Activated T-cell treated with anti-CD3 and anti-CD28 coated beads, Interleukin-2, amount 50 U/mL, for 72 hours (primary cell): ENCODE measurements at places on chromosomes 12 and 14.
A peak's percentile ranks its signal among the peaks of the same experiment; 100 is the strongest.

GRCh38 chr14:96811265-96811664 lies 14.1 kb downstream of the VRK1 start:
- no peak for DNase-seq

GRCh38 chr12:117875744-117876435 lies 92.9 kb downstream of the KSR2 start:
- DNase-seq: peak; percentile 37

DNA sequence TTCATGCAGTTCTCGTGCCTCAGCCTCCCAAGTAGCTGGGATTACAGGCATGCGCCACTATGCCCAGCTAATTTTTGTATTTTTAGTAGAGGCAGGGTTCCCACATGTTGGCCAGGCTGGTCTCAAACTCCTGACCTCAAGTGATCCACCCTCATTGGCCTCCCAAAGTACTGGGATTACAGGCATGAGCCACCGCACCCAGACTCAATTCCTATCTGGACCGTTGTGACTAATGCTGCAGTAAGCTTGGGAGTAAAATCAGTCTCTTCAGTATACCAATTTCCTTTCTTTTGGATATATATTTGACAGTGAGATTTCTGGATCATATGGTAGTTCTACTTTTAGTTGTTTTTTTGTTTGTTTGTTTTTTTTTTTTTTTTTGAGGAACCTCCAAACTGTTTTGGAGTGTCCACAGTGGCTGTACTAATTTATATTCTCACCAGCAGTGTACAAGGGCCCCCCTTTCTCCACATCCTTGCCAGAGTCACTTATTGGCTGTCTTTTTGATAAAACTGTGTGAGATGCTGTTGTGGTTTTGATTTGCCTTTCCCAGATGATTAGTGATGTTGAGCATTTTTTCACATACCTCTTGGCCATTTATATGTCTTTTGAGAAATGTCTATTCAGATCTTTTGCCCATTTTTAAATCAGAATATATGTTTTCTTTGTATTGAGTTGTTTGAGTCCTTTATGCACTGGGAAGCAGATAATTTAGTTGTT lies 37.3 kb upstream of the EVL start:
- no peak for DNase-seq

DNA sequence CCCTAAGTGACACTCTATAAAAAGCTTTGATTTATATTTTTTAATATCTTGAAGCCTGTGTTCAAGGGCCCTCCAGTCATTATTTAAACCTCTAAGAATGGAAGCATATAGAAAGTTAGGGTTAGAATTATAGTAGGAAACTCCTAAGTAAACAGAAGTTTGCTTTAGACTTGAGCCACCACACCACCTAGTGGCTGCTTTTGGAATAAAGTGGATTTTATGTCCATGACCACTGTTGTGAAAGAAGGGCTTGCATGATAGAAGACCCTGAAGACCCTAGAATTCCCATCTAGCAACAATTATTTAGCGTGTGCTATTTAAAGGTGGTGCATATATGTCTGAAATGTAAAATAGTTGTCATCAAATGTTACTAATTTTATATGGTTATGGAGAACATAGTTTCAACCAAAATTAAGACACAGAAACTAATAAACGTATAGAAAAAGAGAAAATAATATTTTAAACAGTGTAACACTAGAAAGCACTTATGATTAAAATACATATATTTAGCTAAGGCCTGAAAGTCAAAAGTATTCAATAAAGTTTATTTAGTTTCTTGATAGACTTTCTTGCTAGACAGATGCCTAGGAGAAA lies 21.3 kb downstream of the LRRIQ1 start:
- DNase-seq: peak; percentile 35
